NCI-H1092 (cell line): ENCODE measurements at places on chromosomes 1 and 21.

- no peak for DNase-seq
These were observed 3.9 kb upstream of the HES4 start for GRCh38 chr1:1003618-1004419.

- DNase-seq: peak; percentile 25
These were observed 622.4 kb upstream of the PKN2 start for GRCh38 chr1:88061492-88062177.

GRCh38 chr1:226654046-226654667 lies 84.9 kb downstream of the ITPKB start:
- DNase-seq: no peak

GRCh38 chr1:27617420-27617819 lies 13.5 kb upstream of the AHDC1 start:
- DNase-seq: no peak

DNA sequence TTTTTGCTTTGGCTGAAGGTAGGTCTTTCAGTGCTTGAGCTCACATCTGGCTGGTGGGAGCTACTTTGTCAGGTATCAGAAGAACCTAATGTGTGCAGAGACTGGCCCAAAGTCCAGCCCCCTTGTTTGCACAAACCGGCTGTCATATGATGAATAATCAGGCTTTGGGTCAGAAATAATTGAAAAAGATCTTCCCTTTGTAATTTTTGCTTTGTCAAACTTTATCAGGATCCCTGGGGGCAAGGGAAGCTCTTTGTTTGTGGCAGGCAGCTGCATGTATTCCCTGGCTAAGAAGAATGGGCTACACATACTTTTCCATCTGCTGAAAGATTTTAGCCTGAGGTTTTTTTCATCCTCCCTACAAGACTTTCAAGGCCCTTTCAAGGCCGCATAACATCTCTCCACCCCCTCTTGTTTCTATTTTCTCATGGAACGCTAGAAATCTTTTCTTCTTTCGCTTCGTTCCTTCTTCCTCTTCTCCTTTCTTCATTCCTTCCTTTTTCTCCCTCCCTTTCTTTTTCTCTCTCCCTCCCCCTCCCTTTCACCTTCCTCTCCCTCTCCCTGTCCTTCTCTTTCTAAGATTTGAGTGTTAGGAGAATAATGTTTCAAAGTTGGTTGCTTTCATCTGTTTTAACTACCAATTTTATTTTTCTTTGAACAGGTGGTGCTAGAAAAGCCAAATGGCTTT lies 25.5 kb downstream of the TUFT1 start:
- no peak for DNase-seq

- DNase-seq: no peak
These were observed 23.2 kb upstream of the CNIH3 start for GRCh38 chr1:224592636-224593582.

GRCh38 chr1:30786264-30786991 lies 28.9 kb upstream of the LAPTM5 start:
- DNase-seq: no peak

DNA sequence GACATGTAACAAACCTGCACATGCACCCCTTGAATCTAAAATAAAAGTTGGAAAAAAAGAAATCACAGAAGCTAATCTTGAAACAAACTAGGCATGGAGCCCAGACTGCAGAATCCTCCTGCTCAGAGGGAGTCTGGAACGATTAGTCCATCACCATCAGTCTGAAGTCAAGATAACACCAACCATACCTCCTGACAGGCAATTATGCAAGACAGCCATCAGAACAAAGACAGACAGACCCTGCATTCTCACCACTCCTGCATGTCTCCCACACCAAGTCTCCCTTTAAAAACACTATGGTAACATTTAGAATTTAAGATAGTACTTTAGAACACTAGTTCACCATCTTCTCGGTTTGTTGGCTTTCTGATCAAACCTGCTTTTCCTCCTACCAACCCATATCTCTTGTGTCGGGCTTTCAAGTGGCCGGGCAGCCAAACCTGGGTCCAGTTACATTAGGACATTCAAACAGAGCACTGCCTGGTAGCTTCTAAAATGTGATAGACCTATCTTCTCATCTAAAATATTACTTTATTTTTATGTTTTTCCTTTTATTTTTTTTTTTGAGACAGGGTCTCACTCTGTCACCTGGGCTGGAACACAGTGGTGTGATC lies 10.1 kb downstream of the YARS1 start:
- no peak for DNase-seq

GRCh38 chr1:202811296-202812175 lies 782 bp downstream of the PCAT6 start:
- no peak for DNase-seq

GRCh38 chr1:37493336-37494098 lies 19.1 kb downstream of the ZC3H12A start:
- no peak for DNase-seq

DNA sequence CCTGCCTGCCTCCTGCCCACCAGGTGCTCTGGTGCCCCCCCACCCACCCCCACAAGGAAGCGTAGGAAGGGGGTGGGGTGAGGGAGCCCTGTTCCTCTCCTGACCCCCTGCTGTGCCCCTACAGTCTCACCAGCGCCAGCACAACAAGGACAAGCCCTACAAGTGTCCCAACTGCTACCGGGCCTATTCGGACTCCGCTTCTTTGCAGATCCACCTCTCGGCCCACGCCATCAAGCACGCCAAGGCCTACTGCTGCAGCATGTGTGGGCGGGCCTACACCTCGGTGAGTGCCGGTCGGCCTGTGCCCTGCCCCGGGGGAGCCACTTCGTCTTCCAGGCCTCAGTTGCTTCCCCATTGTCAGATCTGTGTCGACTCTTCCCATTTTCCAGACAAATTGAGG lies 25.9 kb downstream of the A3GALT2 start:
- no peak for DNase-seq

- DNase-seq: no peak
These were observed 256.4 kb downstream of the PRDM2 start for GRCh38 chr1:13956393-13956792.

GRCh38 chr1:96722161-96722922 lies 758 bp downstream of the PTBP2 start:
- DNase-seq: peak; percentile 37

DNA sequence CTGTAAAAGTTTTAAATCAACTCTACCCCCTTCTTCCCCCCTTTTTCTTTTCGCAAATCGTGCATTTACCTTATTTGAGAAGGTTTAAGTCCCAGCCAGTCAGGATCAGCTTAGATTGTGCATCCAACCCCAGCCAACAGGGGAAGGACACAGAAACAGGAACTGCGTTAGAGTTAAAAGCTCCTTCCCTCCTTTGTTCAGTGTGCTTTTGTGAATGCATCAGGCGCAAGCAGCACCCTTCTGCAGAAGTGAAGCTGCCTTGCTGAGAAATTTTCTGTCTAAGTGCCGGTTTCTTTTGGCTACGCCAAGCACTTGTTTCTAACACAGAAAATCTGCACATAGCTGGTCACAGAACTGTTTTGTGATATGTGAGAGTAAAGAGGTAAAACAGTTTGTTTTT lies 56.2 kb upstream of the PRRC2C start:
- DNase-seq: no peak

- DNase-seq: no peak
These were observed 106.3 kb downstream of the GALNT2 start for GRCh38 chr1:230173187-230173975.

DNA sequence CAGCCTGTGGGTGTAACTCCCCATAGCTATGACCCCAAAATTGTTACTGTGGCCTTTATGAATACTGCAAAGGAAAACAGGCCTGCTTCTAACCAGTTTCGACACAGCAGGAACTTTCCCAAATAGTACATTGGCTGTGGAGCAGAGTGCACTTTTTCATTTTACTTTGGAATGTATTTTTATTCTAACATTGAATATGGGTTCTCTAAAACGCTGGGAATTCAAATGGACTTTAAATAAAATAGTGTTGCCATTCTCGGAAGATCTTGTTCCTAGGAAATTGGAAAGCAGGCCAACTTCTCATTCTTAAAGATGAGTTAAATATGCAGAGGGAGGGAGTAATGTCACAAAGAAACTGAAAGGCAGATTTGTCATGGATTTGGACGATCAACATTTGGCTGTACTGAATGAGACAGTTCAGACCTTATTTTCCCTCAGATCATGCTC lies 39.6 kb upstream of the ARHGAP29 start:
- DNase-seq: no peak

- DNase-seq: no peak
These were observed 26.9 kb downstream of the PTGS2 start for GRCh38 chr1:186653312-186653711.

DNA sequence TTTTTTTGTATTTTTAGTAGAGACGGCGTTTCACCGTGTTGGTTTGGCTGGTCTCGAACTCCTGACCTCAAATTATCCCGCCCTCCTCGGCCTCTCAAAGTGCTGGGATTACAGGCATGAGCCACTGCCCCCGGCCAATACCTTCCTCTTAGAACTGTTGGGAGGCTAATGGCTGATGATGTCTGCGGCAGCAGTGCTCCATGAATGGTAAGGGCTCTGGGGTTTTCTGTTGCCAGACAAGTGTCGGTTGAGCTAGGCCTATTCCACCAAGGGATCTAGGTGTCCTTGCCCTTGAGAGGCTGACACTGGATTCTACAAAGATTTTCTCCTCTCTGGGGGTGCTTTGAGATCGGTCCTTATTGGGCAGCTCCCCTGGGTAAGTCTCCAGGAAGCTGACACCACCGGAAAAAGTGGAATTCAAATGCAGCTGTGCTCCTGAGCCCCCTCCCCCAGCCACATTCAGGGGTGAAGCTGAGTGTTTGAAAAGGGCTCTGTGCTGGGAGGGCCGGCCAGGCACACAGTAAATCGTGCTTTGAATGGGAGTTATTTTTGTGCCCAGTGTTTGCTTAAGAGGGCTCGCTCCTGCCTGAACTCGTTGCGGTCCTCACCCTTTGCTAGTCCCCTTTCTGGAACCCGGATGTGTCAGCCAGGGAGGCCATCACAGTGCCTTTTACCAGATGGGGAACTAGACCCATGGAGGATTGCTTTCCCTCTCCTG lies 5.2 kb downstream of the SOX13 start:
- DNase-seq: peak; percentile 92

GRCh38 chr1:24437631-24438396 lies 22.2 kb downstream of the NIPAL3 start:
- no peak for DNase-seq

GRCh38 chr1:48222501-48223242 lies at the start of gene SLC5A9:
SLC5A9 (plus strand) TSS chr1:48222716; CDS start chr1:48222737, 21 bp downstream.
- no peak for DNase-seq

DNA sequence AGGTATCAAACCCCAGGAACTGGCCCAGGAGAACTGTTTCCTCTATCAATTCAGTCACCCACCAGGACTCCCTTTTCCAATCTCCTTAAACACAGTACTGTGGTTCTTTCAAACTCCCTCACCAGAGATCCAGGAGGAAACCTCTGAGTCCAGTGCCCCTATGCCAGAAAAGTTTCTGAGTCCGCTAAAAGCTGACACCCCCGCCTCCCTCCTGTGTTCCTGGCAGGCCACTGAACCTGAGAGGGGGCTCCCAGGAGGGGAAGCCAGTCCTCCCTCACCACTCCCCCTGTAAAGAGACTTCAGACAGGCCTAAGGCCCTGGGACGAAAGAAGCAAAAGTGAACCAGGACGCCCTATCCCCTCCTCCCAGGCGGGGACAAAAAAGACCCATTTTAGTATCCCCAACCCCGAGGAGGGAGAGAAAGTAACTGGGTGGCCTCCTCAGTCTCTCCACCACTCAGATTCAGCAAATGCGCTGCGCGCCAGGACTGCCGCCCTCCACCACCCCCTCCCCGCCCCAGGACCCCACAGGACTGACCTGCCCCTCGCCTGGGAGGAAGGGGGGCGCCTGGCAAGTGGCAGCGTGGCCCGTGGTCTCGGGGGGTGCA lies 624 bp downstream of the SLC41A1 start:
- DNase-seq: no peak

- no peak for DNase-seq
These were observed 33.3 kb downstream of the ZNF281 start for GRCh38 chr1:200376528-200376927.

DNA sequence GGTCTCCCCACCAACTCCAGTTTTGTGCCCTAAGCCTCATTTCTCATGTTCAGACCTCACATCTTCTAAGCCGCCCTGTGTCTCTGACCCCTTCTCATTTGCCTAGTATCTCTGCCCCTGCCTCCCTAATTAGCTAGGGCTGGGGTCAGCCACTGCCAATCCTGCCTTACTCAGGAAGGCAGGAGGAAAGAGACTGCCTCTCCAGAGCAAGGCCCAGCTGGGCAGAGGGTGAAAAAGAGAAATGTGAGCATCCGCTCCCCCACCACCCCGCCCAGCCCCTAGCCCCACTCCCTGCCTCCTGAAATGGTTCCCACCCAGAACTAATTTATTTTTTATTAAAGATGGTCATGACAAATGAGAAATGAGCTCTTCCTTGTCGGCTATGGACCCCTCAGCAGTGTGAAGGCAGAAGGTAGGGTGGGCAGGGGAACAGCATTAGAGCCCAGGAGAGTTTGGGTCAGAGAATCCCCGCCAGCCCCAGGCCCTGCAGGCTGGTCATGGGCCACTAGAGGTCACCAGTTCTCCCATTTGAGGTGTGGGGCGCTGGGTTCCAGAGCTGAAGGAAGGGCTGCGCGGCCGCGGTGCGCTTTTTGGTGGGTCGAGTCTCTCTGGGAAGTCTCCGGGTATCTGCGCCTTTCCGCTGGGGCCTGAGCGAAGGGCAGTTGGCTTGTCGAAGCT lies 11.5 kb downstream of the ADAMTSL4 start:
- peak; percentile 82 for DNase-seq

DNA sequence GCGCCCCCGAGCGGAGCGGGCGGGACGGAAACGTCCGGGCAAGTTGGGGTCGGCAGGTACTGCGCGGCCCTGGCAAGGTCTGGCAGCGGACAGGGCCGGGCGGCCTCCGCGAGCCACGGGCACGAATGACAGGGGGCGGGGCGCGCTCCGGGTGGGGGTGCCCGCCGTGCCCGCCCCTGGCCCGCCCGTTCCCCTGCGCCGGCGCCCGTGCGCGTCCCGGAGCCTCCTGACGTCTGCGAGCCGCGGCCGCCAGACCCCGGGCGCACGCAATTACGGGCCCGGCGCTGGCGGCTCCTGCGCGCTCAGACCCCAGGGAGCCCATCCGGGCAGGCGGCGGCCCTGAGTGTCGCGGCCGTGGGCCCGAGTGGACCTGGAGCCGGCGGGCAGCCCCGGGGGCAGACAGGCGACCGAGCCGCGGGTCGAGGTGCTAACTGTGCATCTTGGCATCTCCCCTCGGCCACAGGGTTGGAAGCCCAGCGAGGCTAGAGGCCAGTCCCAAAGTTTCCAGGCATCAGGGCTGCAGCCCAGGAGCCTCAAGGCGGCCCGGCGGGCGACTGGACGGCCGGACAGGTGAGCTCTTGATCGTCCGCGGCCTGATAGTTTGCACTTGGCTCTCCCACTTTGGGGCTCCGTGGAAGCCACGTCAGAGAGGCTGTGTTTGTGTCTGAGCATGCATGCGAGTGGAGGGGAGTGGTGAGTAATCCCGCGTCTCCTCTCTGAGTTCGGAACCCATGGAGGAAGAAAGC lies 918 bp downstream of the MIB2 start:
- no peak for DNase-seq

- no peak for DNase-seq
These were observed 11.7 kb upstream of the ARHGAP29 start for GRCh38 chr1:94248956-94249688.

DNA sequence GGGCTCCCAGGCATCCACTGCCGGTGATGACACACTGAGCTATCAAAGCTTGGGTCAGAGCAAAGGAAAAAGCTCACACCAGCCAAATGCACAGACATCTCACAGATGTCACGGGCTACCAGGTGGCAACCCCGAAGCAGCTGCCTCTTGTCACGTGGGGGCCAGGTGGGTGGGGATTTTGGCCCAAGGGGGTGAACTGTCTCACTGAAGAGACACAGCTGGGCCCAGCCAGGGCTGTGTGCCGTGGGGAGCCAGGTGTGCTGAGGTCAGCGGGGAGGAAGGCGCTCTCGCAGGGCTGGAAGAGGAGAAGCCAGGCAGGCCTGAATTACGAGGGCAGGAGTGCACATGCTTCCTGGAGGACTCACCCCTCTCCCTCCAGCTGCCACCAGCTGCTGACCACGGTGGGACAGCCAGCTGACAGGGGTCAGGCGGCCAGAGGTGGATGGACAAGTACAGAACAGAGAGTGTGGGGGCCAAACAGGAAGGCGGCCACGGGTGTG lies 32.4 kb downstream of the KCNN3 start:
- DNase-seq: no peak
